ENCODE measurements at places on chromosomes 5 and 9.

DNA sequence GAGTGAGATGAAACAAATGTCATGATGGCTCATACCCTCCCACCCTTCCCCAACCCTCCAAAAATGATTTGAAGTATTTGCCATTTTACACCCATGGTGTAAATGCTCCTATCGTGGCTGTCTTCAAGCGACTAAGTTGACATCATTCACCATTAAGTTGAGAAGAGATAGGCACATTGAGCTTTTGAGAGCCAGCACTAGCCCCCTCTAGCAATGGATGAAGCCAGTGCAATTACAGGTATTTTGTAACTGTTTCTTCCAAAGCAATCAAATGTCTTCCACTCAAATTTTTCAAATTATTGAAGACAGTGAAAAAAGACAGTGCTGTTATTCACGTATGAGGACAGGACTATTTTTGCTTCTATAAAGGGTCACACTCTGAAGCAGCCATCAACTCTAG is 371.5 kb upstream of the KLF4 start:
- DNase-seq: no peak

GRCh38 chr5:93748875-93749397 is 7.5 kb upstream of the POU5F2 start:
- DNase-seq: no peak

- no peak for DNase-seq
Measured at GRCh38 chr9:126439402-126439765, 112.8 kb downstream of the MVB12B start.

GRCh38 chr5:82351754-82352145 is 73.6 kb upstream of the RPS23 start:
- no peak for DNase-seq

GRCh38 chr5:141869040-141869439 is 9.2 kb downstream of the PCDH1 start:
- no peak for DNase-seq

DNA sequence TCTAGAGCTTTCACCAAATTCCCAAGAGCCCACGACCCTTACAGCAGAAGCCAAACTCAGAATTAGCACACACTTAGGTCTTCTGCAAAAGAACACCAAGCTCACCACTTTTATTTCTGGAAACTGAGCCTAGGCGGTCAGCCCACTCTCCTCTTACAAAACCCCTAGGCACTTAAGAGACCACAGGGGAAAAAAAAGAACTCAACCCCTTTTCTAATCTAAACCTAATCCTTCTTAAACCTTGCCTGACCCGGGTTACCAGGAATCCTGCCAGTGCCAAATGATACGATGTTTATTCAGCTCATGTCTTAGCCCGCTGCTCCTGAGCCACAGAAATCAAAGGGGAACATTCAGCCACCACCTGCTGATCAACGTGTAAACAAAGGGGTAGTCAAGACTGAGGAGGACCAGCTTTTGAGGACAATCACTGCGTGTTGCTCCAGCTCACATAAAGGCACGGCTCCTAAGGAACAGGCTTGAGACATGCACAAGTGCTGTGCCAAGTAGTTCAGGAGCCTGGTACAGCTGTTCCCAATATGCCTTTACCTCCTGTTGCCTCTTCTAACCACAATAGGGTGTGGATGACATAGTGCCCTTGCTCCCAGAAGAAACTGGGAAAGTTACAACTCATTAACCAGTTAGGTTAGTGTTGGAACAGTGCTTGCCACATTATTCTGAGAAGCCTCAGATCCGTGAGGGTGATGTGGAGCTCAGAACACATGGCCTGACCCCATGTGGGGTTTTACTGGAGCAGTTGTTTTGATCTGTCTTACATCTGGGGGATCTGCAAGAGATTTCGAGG is 49.3 kb downstream of the ZFAND5 start:
- no peak for DNase-seq

DNA sequence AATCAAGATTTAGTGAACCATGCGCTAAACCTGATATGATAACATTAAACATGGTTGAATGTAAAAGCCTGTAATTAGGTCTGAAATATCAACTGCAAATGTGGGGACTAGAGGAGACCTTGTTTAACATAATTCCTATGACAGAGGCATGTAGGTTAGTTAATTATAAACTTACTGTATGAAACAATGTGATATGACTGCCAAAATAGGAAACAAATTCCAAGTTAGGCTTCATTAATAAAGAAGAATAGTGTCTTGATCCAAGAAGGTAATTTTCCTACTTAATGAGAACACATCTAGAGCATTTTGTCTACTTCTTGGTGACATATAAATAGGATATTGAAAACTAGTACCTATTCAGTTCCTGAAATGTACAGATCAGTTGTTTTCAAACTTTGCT is 136.2 kb upstream of the TARS1 start:
- DNase-seq: no peak

- no peak for DNase-seq
Measured at GRCh38 chr9:134026581-134026980, 1.3 kb downstream of the BRD3OS start.

- no peak for DNase-seq
Measured at GRCh38 chr9:6619909-6620308, 25.6 kb downstream of the GLDC start.

DNA sequence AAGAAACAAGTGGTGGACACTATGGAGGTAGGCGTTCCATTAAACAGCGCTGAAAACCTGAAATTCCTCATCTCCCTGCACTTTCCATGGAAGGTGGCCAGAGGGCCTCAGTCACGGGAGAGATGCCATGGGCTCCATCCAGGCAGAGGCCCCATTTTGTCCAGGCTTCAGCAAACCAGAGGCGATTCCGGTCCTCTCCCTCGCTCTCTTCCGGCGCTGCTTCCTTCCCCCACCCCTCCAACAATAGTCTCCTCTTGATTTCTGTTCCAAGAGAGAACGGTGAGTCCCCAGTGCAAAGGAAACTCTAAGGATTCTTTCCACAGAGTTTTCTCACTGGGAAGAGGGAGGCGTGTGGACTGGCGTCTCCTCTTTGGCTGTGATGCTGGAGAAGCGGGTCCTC is 7.5 kb downstream of the ZNF366 start:
- no peak for DNase-seq

DNA sequence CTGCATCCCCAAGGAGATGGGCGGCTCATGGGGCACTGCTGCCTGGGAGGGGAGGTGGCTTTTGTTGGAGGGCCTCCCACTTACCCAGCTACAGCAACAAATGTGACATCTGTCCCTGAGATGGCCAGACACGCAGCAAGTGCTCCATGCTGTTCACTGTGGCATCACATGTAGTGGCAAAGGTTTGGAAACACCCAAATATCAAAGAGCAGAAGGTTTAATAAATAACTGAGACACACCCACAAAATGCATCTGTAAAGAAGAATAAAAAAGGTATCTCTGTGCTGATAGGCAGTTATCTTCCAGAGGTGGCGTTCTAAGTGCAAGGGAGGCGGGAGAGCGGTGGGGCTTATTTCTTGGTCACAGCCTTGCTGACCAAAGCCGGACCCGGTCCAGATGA is 23.3 kb upstream of the CLPTM1L start:
- no peak for DNase-seq

DNA sequence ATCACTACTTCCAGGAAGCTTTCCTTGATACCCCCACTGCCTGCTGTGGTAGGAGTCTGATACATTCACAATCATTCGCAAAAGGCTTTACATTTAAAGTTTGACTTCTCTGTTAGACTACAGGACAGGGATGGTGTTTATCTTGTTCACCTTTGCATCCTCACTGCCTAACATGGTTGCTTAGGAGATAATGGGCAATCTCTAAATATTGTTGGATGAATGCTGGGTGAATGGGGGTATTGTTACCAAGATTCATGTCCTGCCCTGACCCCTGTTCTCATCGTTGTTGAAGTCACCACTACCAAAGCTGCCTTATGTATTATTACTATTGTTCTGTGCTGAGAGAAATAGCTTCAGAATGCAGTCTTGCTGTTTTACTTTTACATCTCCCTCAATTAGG is 7.7 kb upstream of the TMEFF1 start:
- no peak for DNase-seq

GRCh38 chr5:65292196-65292595 is 189.5 kb downstream of the ADAMTS6 start:
- DNase-seq: no peak

GRCh38 chr5:28516722-28517121 is 1478.3 kb upstream of the CDH9 start:
- DNase-seq: no peak

DNA sequence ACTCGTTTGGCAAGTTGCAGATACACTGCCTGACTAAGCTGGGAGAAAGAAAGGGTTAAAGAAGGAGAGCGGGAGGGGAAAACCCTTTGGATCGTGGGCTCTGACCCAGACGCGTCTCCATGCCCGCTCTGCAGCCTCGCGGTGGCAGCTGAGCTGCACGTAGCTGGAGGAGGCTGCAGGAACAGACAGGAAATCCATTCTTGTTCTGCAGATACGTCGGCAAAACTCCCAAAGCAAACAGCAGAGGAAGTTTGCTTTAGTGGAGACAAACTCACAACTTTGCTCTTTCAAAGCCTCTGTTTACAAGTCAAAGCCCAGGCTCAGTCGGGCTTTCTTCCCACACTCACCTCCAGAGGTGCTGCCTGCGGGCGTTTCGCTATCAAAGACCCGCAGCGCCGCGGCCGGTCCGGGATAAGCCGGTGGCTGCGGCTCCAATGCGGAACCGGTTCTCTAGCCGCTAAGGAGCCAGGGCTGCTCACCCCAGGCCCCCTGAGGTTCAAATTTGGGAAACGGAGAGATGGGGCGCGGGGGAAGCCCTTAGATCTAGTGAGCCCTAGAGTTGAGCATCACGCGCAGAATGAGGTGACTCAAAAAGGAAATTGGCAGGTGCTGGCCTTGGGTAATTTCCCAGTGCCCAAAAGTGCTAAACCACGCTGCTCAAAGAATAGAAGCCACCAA is 60.7 kb downstream of the MAT2B start:
- DNase-seq: no peak

- no peak for DNase-seq
Measured at GRCh38 chr5:60299944-60300343, 400.0 kb downstream of the DEPDC1B start.

GRCh38 chr5:179171251-179171815 is 111.2 kb downstream of the ZNF354C start:
- no peak for DNase-seq
